ENCODE measurements at places on chromosomes 12 and 14.

- DNase-seq: no peak
Measured at GRCh38 chr14:56998728-56999127, 188.4 kb upstream of the OTX2 start.

DNA sequence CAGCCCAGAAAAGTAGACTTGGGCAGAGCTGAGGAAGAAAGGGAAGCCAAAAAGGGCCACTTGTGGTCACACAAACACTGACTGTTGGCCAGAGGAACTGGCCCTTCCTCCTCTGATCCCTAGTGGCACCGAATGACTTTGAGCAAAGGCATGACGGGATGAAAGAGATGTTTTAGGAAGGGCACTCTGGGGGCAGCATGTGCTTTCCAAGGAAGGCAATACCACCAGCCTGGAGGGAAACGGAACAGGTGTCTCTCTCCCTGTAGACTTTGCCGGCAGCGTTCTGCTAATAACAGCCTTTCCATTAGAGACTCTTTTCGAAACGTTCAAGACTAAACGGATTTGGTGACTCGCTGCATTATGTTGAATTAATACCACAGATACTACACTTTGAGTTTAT lies 12.3 kb upstream of the FBXO21 start:
- no peak for DNase-seq

DNA sequence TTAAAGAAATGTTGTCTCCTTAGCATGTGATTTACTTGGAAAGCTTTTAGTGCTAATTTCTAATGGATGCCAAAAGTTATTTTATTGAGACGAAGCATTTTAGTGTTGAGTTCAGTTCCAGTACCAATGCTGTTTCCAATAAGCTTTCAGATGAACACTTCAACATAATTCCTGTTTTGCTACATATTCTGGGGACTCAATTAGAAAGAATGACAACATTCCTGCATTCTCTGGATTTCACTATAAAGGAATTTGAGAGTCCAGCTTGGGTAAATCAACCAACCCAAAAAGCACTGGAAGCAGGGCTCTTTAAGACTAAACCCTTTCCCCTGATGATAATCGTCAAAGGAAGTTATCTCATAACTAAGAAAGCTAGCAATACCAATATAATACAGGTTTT lies 353.0 kb upstream of the TMTC1 start:
- DNase-seq: no peak

DNA sequence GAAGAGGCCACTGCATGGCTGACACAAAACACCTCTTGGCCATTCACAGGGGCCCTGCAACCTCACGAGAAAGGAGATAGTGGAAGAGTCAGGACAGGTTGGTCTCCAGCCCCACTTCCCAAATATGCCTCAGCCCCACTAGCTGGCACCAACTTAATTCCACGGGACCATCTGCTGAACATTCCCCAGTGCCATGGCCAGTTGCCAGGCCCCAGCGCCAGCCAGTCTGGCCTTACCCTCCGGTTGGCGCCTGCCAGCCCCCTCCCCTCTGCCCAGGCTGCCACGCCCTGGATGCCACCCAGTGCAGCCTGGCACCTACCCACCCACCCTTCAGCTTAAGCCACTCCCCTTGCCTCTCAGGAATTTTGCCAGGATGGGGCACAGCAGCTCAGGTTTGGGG lies 21.2 kb upstream of the HSPB8 start:
- no peak for DNase-seq

GRCh38 chr14:61582815-61583214 lies 112.5 kb upstream of the HIF1A start:
- no peak for DNase-seq

GRCh38 chr14:51652168-51653078 lies 713 bp downstream of the FRMD6 start:
- no peak for DNase-seq

GRCh38 chr12:49667325-49668090 lies 39.7 kb downstream of the FMNL3 start:
- DNase-seq: no peak

DNA sequence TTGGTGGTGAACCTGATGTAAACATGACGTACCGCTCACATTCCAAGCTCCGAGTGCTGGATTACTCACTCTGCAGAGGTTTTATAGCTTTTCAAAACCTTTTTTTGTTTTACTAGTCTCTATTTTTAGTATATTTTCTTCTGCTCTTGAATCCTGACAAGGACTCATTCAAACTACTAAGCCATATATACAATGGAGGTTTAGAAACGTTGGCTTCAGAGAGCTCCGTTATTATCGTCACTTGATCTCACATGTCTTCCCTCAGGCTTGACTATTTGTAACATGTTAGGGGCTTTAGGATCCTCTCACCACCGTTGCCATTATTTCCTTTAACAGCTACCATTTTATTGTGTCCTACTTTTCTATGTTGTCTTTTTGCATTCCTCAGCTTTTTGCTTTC lies 1321.5 kb upstream of the FLRT2 start:
- DNase-seq: no peak

- no peak for DNase-seq
Measured at GRCh38 chr14:96039633-96040311, 610 bp downstream of the C14orf132 start.

DNA sequence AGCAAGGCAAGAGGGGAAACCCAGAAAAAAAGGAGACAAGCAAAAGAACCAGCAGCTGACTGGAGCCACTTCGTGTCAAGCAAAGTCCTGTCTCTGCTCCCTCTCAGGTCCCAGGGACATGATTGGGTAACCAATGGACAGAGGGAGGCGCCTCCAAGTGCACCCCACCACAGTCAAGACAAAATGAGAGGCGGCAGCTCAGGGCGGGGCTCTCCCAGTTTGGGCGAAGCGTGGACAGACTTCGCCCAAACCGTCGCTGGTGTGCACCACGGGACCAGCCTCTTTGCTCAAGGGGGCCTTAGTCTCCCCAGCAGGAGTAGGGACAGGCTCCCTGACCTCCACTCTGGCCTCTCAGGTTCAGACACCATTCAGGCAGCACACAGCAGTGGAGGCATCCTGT lies 1.5 kb upstream of the BEGAIN start:
- DNase-seq: no peak

- no peak for DNase-seq
Measured at GRCh38 chr14:29735459-29735858, 192.2 kb downstream of the PRKD1 start.

GRCh38 chr14:53354336-53354735 lies 201.2 kb upstream of the DDHD1 start:
- no peak for DNase-seq

GRCh38 chr14:91350483-91350812 lies 67.2 kb downstream of the CCDC88C start:
- no peak for DNase-seq

GRCh38 chr14:69643430-69644200 lies 32.2 kb downstream of the SUSD6 start:
- peak; percentile 45 for DNase-seq

DNA sequence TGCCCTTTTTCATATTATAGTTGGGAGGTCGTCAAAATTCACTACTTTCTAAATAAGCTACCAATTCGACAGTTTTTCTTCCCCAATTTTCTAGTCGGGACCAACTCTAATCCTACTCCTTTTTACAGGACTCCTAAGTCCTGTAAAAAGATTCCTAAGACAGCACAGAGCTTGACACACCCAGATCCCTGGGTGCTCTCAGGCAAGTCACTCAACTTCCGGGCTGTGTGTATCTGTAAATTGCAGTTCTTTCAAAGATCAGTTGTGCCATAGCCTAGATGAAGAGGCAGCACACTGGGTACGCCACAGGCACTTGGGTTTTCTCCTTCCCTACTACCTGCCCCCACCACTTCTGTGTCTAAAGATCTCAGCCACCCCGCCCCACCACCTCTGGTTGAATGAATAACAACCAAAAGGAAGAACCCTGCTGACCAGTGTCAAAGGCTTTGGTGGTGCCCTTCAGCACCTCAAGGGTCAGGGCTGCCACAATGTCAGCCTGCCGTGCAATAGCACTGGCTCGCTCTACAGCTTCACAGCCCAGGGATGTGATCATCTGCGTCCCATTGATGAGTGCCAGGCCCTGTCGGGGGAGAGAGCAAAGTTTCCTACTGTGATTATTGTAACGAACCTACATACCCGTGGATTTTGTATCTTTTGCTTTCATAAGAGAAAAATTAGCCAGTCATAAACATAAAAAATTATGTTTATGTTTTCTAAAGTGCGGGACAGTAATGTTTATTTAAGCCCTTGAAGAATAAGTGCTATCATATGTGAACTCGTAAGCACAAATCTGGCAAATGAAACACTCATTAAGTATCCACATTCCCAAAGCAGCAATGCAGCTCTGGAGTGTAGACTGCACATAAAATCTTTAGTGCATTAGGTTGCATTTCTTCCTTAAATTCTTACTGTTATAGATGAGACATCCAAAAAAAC lies 9.2 kb downstream of the HAL start:
- DNase-seq: no peak

DNA sequence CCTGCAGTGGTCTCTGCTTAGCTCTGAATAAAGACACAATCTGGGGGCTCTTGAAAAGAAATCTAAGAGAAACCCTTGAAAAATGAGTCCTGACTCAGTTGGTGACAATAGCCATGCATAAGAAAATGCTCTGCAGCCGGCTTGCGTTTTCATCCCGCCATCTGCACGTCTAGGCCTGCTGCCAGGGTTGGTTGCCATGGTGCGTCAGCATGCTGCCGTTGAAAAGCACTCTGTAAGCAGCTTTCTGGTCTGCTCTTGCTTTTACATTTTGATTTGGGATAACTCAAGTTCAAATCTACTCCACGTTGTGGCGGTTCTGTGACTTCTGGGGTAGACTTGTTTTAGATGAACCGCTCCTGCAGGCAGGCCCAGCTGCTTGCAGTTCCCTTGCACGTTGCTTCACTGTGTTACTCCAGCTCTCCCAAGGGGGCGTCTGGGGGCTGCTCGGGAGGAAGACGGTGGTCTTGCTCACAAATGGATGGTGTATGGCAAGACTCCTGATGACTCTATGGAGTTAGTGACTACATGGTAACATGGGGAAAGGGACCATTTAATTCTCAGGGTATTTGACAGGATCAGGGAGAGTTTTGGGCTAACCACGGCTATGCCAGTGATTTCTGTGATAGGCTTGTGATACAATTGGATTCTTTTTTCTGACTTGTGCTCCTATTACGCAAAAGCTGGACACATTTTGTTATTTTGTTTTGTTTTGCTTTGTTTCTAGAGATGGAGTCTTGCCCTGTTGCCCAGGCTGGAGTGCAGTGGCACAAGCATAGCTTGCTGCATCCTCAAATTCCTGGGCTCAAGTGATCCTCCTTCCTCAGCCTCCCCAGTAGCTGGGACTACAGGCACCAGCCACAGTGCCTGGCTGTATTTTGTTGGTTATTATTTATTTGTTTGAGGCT lies 15.8 kb downstream of the WNT5B start:
- no peak for DNase-seq

- no peak for DNase-seq
Measured at GRCh38 chr12:124861492-124861891, 2.2 kb downstream of the SCARB1 start.

- no peak for DNase-seq
Measured at GRCh38 chr12:34335819-34336262, 313.5 kb downstream of the ALG10 start.

GRCh38 chr12:41212625-41213024 lies 24.5 kb downstream of the PDZRN4 start:
- DNase-seq: no peak

DNA sequence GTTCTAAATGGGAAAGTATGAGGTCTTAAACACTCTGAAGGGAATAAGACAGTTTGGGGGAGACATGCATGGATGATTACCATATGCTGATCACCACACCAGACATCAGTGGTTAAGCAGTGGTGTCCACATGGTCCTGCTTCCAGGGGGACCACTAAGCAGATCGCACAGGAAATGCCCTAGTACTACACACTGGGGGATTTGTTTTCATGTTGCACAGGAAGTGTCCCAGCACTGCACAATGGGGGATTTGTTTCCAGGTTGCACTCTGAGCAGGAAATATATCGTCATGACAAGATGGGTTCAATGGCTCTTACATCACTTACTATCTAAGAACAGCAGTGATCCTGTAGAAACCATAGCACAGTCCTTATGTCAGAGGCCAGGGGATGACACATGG lies 245.5 kb downstream of the BCL11B start:
- DNase-seq: no peak

DNA sequence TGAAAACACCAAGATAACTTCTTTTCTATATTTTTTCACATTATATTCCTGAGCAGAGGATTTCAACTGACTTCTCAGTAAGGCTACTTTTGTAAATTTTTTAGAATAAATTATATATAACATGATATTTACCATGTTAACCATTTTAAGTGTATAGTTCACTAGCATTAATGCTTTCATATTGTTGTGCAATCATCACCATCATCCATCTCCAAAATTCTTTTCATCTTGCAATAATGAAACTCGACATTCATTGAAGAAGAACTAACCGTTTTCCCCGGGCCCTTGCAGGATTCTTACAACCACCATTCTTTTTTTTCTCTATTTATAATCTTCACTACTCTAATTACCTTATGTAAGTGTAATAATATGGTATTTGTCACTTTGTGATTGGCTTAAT lies 1036.1 kb downstream of the LRFN5 start:
- no peak for DNase-seq

DNA sequence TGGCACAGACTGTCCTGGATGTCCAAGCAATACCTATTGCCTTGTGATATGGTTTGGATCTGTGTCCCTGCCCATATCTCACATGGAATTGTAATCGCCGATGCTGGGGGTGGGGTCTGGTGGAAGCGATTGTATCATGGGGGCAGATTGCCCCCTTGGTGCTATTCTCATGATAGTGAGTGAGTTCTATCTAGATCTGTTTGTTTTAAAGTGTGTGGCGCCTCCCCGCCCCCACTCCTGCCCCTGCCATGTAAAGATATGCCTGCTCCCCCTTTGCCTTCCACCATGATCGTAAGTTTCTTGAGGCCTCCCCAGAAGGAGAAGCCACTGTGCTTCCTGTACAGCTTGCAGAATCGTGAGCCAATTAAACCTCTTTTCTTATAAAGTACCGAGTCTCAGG lies 16.8 kb upstream of the LRRC10 start:
- DNase-seq: no peak

- DNase-seq: no peak
Measured at GRCh38 chr12:46105735-46106134, 115.4 kb upstream of the SCAF11 start.

DNA sequence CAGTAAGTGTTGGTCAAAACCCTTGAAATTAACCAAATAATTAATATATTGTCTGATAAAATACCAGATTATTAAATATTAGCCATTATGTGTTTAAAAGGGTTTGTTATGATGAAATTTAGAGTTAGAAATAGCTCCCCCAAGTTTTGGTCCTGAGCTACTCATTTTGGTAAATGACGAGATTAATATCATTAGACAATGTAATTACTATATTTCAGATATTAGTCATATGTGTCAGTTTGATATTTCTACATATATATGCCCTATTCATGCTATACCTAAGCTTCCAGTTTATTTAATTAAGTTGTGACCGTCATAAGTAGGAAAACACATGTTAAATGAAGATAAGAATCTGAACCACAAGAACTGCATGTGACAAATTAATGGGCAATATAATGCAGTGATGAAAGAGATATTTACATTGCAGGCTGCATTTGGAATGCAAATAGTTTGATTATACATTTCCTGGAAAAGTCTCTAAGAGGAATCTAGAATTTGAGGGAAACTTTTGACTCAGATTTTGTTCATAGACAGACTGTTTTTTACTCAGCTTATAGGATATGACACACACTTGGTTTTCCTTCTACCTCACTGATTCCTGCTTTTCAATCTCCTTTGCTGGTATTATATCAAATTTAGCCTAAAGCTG lies 70.5 kb downstream of the TBC1D30 start:
- no peak for DNase-seq

- no peak for DNase-seq
Measured at GRCh38 chr14:61145034-61145902, 135.9 kb downstream of the TMEM30B start.

- no peak for DNase-seq
Measured at GRCh38 chr12:2992724-2993123, 33.5 kb downstream of the TEAD4 start.
